ENCODE measurements at places on chromosomes 13 and 19. TPM values are rescaled to one million over a fixed set of nuclear protein-coding genes. Genes with fewer than 3 reads are reported as not detected.

GRCh38 chr13:24180750-24181377 is 20.3 kb downstream of the SPATA13 start:
- DNase-seq = no peak

GRCh38 chr19:16861834-16862233 is 27.0 kb upstream of the F2RL3 start:
- no peak for DNase-seq

DNA sequence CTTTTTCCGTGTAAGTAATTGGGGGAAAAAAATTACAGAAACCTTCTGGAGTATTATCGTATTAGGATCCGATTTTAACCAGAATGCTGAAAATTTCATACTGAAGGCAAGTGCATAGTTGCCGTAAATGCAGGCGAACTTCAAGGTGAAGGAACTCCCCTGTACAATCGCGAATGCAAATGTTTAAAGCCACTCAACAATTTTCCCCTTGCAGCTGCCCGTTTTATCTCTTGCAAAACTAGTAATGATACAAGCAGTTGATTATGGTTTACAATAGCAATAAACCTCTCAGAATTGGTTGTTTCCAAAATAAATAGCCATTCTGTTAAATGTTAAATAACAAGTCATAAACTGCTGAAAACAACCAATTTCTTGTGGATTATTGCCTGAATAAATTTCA is 105.7 kb downstream of the DNAJC15 start:
- DNase-seq = no peak

GRCh38 chr19:11480715-11481533 is at the start of gene ELAVL3:
Gene ELAVL3 (minus strand): TSS chr19:11481046. CDS start chr19:11480608, 438 bp downstream.
- no peak for DNase-seq

Gene LRRC8E
- total RNA-seq = 2.6 TPM

Gene SLC6A16
- 0.85 TPM for total RNA-seq
